Stimulated activated CD8-positive, alpha-beta memory T cell treated with anti-CD3 and anti-CD28 coated beads, Interleukin-4, amount 100 ng/mL, for 1 hour (primary cell): ENCODE measurements at places on chromosomes 5 and 9.

DNA sequence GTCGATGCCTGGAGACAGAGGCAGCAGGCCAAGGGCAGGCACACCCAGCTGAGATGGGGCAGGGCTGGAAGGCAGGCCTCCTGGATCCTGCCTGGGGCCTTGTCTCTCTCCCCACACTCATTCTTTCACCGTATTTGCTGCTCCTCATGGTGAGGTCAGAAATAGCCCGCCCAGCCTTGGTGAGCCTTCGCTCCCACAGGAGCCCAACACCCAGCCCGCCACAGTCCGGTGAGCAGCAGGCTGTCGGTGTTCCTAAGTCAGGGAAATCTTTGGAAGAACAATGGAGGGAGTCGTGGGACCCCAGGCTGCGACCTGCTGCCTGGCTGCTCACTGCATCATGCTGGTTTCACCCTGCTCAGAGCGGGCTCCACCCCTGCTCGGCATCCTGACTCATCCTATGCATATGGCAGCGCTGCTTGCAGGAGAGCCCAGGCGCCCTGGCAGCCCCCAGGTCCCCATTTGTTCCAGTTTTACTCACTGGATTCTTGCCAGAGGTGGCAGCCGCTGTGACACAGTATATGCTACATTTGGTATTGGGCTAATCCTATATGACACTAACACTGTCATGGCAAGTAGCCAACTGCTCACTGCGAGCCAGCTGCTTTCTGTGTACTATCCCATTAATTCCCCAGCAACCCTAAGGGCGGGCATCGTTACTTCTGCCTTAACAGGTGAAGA lies 53.2 kb upstream of the NCS1 start:
- DNase-seq, result no peak

DNA sequence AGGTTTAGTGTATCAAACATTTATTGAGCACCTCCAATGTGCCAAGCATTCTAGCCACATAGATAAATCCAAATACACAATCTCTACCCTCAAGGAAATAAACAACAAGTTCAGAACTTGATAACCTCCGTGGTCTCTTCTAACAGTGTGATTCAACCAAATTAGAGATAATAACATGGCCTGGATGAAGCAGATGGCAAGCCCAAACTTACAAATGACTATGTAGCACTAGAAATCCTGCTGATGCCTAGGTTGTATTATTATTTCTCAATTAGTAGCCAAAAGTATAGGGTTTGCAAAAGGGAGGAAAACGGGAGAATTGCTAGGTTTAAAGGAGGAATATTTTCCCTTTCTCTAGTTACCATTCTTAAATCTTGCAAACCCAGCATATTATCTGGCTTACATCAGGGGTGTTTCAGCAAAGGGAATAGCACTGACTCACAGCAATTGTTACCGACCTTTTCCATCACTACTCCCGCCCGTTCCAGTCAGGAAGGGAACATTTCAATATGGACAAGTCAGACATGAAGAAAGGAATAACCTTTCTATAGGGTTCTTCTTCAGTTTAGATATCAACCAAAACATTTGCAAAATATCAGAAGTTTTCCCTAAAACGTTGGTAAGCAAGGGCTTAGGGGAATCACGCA lies 2.3 kb downstream of the DPYSL3 start:
- DNase-seq, result no peak

DNA sequence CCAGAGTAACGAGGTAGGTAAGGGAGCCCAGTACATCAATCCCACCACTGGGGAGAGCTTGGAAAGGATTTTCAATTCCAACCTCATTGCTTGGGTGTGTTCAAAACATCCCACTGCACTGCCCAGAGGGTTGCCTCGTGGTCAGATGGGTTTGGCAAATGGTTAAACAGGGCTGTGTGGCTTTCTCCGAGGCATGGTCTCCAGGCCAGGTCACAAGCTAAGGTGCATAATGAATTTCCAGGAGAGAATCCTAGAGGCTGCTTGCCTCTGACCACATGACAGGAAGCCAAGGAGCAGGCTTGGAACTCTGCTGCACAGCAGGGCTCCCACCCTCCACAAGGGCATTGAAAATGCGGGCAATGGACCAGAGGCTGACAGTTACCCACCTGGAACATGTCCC lies 51.6 kb downstream of the DAP start:
- no peak for DNase-seq

DNA sequence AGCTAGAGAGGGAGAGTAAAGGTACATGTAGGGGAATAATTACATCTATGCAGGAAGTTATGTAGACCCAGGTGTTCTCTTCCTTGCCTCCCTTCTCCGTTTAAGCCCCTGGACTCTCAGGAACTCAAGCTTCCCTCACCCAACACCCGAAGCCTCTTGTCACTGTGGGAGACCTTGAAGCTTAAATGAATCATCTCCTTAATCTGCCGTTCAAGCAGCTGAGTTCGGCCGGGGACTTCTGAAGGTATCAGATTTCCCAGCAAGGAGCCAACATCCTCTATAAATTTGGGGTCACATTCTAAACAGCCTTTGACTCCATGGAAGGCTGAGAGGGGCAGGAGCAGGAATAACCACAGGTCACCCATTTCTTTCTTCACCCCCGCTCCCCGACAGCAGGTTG lies 412 bp downstream of the IZUMO3 start:
- DNase-seq, result no peak
